ENCODE measurements at places on chromosomes 2 and 18.

DNA sequence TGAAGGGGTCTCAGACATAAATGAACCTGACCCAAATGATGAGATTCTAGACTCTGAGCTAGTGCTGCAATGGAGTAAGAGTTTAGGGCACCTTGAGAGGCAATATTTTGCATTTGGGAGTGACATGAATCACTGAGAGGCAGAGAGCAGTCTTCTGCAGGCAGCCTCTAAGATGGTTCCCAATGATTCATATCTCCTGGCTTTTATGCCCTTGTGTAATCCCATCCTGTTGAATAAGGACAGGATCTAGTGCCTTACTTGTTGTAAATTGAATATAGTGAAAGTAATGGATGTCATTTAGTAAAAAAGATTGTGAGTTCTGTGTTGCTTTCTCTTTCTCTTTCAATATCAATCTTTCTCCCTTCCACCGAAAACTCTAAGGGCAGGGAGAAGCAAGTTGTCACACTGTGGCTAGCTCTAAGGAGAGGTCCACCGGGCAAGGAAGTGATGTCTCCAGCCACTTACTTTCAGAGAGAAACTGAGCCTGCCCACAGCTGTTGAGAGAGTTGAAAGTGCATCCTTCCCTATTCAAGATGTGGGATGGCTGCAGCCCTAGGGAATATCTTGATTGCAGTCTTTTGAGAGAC is 144.7 kb downstream of the TRIB2 start:
- no peak for DNase-seq

GRCh38 chr2:8993902-8994278 is 9.6 kb downstream of the MBOAT2 start:
- no peak for DNase-seq

DNA sequence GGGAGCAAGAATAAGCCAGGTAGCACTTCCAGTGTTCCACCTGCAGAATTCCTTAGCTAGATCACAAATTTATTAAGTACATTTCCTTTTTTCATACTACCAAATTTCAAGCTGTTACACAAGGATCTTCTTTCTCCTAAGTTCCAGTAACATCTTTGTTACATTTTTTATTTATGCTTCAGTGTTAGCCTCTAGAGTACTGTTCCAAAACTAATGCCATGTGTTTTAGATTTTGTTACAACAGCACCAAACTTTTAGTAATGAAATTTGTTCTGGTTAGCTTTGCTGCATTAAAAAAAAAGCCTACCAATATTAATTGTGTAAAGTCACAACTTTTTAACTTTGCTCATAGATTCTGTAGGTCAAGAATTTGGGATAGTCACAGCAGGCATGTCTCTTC is 161.1 kb downstream of the CAMKMT start:
- DNase-seq: no peak

- no peak for DNase-seq
Observed at GRCh38 chr18:5158172-5158571, 38.9 kb downstream of the AKAIN1 start.

DNA sequence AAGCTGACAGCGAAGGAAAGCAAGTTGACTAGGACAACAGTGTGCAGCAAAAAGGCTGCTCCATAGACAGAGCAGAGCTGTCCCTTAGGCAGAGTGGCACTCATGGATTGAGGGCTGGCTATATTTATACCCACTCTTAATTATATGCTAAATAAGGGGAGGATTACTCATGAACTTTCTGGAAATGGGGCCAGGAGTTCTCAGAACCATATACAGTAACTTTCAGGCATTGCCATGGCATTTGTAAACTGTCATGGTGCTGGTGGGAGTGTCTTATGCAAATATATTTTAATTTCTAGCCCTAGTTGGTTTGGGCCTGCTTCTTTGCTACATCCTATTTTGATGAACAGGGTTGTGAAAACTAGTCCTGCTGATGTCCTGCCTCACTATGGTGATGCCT is 279.5 kb upstream of the MGAT5 start:
- DNase-seq: no peak

GRCh38 chr2:288758-289361 is 969 bp upstream of the ALKAL2 start:
- DNase-seq: no peak

GRCh38 chr2:97908208-97908676 is 87.5 kb downstream of the TMEM131 start:
- DNase-seq: no peak

- DNase-seq: no peak
Observed at GRCh38 chr2:45283764-45284620, 274.7 kb upstream of the SIX2 start.

DNA sequence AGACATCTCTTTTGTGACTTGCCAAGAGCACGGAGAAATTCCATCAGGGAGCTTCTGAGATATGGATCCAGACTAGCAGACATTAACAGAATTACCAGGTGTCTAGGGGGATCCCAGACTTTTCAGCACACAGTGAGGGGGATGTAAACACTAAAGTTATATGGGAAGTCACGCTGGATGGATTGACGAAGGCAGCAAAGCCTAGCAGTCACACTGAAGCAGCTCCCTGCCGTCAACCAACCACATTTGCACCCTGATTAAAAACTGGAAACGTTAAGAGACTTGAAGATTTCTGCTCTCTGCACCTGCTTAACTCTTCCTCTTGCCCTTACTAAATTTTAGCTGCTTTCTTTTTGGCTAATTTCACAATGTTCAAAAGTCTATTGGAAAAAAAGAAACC is 62.5 kb upstream of the BCL2L11 start:
- DNase-seq: no peak

- no peak for DNase-seq
Observed at GRCh38 chr2:171136024-171136423, 24.7 kb downstream of the TLK1 start.

- DNase-seq: no peak
Observed at GRCh38 chr2:75634945-75635344, 11.6 kb upstream of the MRPL19 start.

Data from mesothelial cell of epicardium (in vitro differentiated cells).